ENCODE measurements at places on chromosomes 13 and 19.

GRCh38 chr13:44471686-44472085 is 98.1 kb downstream of the SERP2 start:
- no peak for DNase-seq

DNA sequence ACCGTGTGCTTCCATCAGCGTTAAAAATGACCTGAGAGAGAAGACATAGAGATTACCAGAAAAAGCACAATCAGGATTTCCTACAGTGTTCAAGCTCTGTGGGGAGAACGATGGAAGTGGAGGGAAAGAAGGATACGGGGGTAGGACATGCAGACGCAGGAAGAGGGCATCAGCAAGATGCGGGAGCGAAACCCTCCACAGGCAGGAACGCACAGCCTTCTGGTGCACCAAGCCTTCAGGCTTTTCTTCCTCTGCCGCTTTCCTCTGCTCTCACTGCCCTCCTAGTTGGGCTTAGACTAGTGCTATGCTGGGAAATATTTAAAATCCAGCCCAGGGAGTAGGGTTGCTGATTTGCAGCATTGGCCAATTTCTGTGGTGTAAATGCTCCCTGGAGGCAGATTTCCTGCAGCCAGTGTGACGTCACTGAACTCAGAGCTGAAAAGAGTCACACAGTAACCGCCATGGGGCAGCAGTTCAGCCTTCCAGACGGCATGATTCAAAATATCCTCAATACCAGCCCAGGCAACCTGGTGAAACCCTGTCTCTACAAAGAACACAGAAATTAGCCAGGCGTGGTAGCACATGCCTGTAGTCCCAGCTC is 205.1 kb upstream of the SOX1 start:
- DNase-seq, result no peak

DNA sequence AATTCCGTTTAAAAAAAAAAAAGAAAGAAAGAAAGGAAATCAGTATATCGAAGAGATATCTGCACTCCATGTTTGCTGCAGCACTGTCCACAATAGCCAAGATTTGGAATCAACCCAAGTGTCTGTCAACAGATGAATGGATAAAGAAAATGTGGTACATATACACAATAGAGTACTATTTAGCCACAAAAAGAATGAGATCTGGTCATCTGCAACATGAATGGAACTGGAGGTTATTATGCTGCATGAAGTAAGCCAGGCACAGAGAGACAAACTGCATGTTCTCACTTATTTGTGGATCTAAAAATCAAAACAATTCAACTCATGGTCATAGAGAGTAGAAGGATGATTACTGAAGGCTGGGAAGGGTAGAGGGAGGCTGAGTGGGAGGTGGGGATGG is 16.3 kb downstream of the ZNF565 start:
- DNase-seq, result no peak

- DNase-seq, result no peak
Observed at GRCh38 chr19:30340771-30341561, 31.2 kb upstream of the ZNF536 start.

GRCh38 chr19:57934820-57935665 is at the start of gene ZNF418:
Gene ZNF418, minus strand, starts transcription at chr19:57935402. Its CDS starts 1,580 bp downstream, at chr19:57933822.
- peak; percentile 94 for DNase-seq

DNA sequence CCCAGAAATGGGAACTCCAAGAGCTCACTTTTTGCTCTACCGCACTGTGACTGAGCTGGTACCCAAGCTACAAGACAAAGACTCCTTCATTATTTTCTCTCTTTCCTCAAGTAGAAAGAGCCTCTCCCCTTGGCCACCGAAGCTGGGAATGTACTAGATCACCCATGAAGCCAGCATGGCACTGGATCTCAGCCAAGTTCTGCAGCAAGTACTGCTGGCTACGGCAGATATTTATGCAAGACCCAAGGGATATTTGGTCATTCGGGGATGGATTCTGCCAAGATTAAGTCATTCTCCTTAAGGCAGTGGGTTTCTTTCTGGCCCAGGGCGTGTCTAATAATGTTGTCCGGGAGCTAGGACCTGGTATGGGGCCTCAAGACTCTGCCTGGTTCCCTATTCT is 633.5 kb downstream of the SLITRK1 start:
- no peak for DNase-seq

Data from DMS 273 treated with DMSO at 0.1 percent for 48 hours (cell line).